ENCODE measurements at places on chromosomes 1 and 21.

GRCh38 chr1:12616709-12617373, 1.2 kb downstream of the DHRS3 start:
- DNase-seq = no peak

DNA sequence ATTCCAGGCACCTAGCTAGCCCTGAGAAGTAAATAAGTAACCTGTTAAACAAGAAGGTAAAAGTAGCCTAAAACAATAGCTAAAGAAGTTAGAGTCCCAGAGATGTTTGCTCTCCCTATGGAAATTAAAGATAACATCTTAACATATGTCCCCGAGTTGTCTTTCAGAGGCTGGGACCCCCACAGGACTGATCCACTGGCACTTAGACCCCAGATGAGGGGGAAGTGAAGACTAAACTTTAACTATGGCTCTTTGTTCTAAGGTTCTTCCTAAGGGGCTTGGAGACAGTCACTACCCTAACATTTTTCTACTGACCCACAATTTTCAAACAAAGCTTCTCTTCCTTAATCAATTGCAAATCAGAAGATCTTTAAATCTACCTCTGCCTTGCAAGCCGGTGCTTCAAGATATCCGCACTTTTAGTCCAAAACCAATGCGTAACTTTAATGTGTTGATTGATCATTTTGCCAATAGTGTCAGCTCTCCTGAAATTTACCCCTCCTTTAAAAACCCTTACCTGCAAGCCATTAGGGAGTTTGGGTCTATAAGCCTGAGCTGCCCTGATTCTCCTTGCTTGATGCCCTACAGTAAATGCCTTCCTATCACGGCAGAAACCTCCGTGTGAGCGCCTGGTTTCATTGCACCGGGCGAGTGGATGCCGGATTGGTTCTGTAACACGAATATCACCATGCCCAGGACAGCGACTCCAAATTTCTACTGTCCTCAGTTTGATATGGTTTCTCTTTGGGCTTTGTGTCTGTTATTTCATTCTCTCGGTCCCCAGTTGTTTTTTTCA, 404.4 kb downstream of the SIPA1L2 start:
- DNase-seq = no peak

DNA sequence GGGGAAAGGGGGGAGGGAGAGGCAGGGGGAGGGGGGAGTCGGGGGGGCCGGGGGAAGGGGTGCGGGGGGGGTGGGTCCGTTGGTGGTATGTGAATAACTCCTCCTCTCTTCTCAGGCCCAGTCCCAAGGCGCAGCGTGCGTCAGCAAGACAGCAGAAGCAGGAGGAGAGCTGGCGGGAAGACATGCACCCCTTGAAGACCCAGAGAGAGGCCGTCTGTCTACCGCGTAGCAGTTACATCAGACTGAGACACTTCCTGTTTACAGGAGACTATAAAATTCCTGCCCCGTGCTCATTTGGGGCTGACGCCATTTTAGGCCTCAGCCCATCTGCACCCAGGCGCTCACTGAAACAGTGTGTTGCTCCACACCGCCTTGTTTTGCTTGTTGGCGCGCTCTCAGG, 55.3 kb downstream of the SETD4 start:
- no peak for DNase-seq

DNA sequence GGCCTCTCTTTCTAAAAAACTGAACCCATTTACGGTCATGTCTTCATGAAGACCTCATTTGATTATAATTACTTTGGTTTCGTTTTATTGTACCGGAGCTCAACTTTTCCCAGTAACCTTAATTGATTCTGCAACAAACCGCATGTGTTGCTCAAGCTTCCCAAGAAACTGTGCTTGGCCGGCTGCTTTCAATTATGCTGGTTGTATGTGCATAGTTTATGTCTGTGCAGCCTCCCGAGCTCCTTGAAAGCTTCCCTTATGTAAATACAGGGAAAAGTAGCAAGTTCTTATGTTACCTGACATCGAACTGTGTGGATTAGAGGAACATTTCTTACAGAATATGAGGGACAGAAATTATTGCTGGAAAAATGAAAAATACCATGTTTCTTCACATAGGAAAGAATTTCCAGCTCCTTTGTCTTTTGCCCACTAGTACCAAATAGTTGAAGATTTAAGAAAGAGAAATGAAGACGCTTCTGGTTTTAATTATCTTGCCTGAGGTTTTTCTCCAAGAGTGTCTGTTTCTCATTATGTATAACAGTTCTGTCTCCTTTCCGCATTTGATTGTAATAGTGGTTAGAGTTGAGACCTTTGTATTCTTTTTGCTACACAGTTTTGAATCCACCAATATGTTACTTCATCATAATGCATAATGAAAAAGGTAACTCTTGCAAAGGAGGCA, 2.1 kb downstream of the VCAM1 start:
- DNase-seq = no peak

DNA sequence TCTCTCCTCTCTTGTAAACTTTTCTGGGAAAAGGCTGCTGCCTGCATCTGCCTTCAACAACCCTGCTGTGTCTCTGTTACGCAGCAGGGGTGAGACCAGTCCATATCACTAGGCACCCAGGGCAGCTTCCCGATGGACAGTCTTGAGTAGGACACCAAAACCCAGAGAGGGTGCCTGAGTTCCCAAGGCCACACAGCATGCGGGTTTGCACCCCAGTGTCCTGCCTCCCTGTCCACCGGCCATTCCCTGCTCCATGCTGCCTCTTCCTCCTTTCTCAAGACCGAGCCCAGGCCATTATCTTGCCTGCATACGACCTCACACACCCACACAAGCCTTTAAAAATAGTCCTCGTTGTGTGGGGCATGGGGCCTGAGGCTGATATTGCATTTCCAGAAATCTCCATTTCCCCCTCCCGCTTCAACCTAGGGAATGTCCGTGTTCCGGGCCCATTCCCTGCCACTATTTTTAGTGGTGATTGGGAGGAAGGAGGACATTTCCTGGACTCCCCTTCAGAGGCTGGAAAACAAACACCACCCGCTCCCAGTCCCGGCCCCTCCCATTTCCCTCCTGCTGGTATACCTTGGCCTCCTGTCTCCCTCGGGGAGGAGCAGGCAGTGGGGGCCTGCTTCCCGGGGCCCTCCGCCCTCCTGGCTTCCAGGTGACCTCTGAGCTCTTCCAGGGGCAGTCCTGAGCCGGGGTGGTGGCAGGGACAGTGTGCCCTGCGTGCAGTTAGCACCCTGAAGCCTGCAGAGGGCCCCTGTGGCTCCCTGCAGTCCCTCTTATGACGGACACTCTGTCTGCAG, 132.4 kb upstream of the TMEM51 start:
- DNase-seq = no peak

- no peak for DNase-seq
These were observed 3.6 kb downstream of the TMEM50A start for GRCh38 chr1:25341746-25342145.

DNA sequence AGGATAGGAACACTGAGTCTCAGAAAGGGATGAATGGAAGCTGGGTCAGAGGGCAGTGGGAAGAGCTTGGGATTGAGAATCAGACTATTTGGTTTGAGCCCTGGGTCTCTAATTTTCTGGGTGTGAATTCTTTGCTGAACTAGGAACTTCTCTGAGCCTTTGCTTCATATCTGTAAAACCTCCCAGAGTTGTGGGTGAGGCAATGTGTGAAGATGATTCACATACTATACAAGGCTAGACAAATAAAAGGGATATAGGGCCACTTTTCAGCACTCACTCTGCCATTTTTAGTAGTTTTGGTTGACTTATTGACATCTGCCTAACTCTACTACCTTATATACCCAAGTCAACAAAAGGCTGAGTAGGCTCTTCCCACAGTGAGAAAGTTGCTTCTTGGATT, 77.7 kb upstream of the JUN start:
- DNase-seq = no peak
